ENCODE measurements at places on chromosomes 5 and 9.

DNA sequence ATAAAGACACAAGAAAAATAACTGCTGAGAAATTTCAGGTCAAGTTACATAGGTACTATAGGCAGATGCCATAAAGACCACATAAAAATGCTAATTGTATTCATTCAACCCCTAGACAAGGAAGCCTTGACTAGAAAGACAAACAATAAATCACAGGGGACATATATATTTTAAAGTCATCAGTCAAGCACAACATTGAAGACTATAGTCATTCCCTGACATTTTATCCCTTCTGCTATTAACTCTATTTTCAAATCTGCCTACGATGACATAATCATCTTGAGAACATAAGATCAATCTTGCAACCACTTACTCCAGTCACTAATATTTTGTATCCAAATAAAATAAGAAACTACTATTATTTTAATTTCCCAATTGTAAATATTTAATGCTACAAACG is 38.3 kb downstream of the FAM13B start:
- DNase-seq = no peak

- peak; percentile 57 for DNase-seq
Observed at GRCh38 chr9:84397151-84397728, 56.7 kb upstream of the SLC28A3 start.

DNA sequence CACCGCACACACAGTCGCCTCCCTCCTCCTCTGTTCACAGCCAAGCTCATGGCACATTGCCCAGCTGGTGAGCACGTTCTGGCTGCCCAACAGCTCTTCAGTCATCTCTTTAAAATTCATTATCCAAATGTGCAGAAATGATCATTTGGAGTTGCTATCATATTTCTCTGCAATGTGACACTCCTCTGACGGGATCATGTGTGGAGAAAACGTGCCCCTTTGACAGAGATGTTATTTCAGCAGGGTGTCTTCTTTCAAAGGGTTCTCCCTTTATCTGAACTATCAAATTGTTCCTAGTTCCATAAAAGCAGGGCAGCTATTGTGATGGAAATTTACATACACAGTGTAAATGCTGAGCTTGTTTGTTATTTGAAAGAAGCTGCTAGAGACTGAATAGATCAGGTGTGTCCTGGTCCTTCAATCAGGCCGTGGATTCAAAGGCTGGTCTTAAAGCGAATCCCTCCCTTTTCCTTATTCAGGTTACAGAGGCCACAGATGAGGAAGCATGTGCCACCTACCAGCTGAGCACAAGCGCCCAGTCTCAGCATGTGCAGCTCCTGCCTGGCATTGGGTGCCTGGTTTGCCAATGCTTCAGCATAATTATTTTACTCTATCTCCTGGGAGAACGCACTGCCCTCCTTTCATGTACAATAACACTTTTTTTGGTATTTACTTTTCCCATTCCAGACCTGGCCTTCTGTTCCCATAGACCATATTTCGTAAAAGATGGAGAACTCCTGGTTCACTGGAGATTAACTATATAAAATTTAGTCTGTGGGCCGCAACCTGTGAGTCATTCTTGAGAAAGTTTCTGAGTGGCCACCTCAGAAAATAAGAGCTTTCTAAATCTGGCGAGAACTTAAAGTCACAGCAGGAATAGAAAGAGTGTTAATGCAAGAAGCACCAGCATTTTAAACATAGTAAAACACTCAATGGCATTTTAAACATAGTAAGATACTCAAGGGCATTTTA is 433.7 kb downstream of the ENC1 start:
- DNase-seq = peak; percentile 92

- no peak for DNase-seq
Observed at GRCh38 chr5:73412597-73412988, 36.0 kb downstream of the FOXD1 start.

DNA sequence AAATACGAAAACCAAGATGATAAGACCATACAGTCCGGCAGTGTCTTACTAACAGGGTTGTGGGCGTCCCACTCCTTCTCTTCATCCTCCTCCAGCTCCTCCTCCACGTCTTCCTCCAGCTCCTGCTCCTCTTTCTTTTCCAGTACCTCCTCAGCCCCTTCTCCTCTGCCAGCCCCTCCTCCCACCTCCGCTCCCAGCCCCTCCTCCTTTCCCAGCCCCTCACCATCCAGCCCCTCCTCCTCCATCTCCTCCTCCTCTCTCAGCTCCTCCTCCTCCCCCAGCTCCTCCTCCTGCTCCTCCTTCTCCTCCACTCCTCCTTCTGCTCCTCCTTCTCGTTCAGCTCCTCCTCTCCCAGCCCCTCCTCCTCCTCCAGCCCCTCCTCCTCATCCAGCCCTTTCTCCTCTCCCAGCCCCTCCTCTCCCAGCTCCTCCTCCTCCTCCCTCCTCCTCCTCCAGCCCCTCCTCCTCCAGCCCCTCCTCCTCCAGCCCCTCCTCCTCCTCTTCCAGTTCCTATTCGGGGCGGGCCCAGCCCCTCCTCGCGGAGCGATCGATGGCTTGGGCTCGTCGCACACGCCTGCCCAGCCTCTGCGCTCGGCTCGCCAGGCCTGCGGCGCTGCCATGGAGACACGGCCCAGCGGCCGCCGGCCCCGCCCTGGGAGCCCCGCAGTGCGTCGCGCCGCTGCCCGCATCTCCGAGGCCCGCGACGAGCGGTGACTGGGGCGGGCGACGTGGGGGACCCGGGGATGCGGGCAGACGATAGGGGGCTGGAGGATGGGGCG is at the start of gene BRD3OS:
BRD3OS (plus strand) TSS at position 654 of the 778 bp plus-strand sequence. CDS start 1,267 bp downstream, outside the sequence.
- DNase-seq = peak; percentile 100
